Effector CD8-positive, alpha-beta T cell (primary cell): ENCODE measurements at places on chromosomes 16 and 17.
A peak's percentile ranks its signal among the peaks of the same experiment; 100 is the strongest.

DNA sequence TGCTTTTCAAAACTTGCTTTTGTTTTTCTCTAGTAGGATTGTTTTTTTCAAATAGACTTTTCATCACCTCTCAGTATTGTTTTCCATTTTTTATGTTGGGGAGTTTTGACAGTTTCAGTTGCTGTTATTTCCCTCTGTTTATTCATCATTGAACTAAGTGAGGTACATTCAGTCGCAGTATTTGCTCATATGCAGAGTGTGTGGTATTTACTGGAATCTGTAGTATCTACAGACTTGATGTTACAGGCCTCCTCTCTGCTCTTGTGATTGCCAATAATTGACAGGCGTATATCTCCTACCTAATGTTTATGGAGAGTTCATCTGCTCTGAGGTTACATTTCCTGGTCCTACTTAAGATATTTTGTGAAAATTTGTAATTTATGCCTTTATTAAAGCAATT is 49.6 kb downstream of the COX10 start:
- no peak for DNase-seq

- no peak for DNase-seq
These were observed 144.0 kb downstream of the SOX9 start for GRCh38 chr17:72264682-72265405.

DNA sequence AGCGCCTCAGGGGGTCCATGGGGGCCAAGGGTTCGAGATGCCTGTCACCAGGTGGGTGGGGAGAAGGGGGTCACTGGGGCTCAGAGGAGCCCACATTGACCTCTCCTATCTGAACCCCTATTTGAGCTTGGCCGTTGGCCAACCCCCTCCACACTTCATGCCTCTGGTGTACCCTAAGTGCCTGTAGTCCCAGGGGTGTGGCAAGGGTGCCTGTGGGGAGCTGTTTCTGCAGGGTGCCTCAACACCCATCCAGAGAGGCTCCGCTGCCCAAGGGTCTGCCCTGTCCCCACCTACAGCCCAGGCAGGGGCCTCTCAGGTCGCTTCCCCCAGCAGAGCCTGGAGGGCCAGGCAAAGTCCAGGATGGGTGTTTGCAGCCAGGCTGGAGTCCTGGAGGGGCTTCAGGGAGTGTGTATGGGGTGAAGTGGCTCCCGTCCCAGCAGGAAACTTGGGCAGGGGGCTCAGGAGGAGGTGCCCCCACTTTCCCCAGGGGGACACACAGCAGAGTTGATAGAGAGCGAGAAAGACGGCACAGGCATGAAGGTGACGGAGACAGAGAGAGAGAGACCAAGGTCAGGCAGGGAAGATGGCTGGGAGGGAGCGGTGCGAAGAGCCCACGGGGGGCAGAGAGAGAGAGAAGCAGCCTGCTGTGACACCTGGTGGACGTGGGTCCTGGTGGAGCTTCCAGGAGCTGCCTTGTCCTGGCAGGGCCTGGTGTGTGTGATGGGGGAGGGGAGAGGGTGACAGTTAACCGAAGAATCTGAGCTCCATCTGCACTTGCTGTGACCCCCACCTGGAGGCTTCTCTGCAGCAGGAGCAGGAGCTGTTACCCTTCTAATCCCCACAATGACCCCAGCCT is at the start of gene SEPTIN12:
Gene SEPTIN12 (minus strand): TSS at position 719 of the 856 bp plus-strand sequence. CDS start 700 bp downstream, at position 19.
- no peak for DNase-seq

DNA sequence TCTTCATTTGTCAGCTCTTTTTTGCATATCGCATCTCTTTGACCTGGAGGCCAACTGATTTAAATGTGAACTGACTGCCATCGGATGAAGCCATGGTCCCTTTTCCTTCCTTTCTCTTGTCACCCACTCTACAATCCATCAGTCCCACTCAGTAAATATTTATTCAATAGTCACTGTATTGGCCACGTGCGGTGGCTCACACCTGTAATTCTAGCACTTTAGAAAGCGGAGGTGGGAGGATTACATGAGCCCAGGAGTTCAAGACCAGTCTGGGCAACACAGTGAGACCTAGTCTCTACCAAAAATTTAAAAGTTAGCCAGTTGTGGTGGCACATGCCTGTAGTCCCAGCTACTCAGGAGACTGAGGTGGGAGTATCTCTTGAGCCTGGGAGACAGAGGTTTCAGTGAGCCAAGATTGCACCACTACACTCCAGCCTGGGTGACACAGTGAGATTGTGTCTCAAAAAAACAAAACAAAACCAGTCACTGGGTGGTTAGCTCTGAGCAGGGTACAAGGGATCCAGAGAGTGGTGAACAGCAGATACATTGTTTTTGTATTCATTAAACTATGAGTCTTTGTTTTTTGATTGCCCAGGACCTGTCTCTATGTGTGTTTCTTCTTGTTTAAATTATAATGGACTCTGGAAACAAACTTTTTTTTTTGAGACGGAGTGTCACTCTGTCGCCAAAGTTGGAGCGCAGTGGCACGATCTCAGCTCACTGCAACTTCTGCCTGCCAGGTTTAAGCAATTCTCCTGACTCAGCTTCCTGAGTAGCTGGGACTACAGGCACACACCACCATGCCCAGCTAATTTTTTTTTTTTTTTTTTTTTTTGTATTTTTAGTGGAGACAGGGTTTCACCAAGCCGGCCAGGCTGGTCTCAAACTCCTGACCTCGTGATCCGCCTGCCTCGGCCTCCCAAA is 6.9 kb downstream of the PHAF1 start:
- no peak for DNase-seq

DNA sequence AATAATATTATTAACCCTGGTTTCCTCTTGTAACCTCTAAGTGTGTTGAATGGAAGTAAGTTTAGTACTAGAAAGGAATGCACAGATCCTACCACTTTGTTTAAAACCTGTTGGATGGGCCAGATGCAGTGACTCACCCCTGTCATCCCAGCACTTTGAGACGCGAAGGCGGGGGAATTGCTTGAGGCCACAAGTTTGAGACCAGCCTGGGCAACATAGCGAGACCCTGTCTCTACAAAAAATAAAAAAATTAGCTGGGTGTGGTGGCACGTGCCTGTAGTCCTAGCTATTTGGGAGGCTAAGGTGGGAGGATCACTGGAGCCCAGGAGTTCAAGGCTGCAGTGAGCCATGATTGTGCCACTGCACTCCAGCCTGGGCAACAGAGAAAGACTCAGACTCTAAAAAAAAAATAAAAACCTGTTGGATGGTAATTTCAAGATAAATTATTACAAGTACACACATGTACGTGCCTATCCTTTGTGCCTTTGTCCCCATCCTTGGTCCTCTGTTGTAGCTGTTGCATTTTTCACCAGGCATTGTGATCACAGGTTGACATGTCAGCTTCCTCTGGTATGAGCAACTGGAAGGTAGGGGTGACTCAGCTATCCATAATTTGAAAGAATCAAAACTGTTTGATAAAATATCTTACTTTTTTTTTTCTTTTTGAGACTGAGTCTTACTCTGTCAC is 30.7 kb upstream of the METTL9 start:
- DNase-seq: no peak

- DNase-seq: no peak
These were observed 178.8 kb upstream of the PSMD7 start for GRCh38 chr16:74117798-74118197.

DNA sequence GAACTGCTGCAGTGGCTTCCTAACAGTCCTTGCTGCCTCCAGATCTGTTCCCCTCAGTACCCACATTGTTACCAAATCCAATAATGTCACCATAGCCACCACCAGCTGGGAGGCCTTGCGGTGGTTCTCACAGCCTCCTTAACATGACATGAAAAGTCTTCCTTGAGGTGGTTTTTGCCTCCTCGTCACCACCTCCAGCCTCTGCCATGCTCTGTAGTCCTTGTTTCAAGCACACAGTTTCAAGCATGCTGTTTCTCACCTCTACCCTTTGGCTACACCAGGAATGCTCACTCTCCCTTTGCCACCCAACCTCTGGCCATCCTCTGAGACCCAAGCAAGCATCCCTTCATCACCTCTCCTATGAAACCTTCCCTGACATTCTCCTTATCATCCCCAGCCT is 47.2 kb downstream of the DNAH9 start:
- DNase-seq: no peak

GRCh38 chr16:73389085-73389484 is 341.2 kb upstream of the ZFHX3 start:
- no peak for DNase-seq

DNA sequence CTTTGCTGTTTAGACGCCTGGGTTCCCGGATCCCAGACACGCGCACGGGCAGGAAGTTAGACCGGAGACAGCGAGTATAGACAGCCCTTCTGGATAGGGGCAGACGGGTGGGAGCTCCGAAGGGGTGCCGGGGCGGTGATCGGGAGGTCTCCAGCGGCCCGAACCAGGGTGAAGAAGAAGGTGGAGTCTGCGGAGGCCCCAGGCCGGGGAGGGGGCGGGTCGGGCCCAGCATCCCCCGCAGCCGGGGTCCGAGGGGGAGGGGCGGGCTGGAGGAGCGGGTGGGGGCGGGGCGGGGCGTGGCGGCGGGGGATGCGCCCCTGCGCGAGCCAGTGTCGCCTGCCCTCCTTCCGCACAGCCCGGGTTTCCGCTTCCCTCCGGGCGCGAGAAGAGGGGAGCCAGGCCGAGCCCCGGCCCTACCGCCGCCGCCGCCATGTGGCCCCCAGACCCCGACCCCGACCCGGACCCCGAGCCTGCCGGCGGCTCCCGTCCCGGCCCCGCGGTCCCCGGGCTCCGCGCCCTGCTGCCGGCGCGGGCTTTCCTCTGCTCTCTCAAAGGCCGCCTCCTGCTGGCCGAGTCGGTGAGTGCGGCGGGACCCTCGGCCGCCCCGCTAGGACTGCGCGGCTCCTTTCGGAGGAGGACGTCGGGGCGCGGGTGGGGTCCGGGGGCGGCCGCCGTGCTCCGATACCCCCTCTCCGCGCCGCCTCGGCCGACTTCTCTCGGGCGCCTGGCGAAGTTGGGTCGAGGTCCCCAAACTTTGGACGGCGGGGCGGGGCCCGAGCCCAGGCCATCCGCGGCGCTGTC is at the start of gene CMTM3:
Gene CMTM3 (plus strand): TSS at position 329 of the 801 bp plus-strand sequence. CDS start 102 bp downstream, at position 431.
- peak; percentile 58 for DNase-seq

DNA sequence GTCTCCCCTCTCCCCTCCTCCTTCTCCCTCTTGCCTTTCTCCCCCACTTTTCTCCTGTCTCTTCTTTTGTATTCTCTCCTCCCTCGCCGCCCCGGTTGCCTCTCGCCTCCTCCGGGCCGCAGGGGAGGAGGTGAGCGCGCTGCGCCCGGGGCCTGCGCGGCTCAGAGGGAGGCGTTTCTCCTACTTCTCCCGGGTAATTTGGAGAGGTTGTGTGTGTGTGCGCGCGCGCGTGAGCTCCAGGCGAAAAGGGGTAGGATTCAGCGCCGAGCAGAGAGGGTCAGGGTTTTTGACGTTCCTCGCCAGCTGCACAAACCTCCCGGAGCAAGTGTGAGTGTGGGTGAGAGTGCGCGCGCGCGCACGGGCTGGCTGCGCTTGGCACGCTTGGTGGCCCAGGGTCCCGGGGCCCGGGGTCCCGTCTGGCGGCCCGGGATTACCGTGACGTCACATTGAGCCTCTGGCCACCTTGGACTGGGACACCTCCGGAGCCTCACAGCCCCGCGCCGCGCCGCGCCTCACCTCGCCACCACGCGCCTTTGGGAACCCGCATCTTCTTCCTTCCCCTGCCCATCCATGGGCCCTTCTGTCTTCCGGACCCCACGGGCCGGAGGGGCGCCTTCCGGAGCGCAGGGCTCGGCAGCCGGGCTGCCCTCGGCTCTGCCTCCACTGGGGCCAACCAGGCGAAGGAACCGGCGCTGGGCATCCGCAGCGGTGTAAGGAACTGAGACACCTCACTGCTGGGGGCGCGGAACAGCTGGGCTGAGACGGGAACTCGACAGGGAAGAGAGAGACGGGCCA is 479 bp downstream of the IRX6 start:
- no peak for DNase-seq

- DNase-seq: no peak
These were observed 7.1 kb downstream of the MINK1 start for GRCh38 chr17:4839965-4840892.

DNA sequence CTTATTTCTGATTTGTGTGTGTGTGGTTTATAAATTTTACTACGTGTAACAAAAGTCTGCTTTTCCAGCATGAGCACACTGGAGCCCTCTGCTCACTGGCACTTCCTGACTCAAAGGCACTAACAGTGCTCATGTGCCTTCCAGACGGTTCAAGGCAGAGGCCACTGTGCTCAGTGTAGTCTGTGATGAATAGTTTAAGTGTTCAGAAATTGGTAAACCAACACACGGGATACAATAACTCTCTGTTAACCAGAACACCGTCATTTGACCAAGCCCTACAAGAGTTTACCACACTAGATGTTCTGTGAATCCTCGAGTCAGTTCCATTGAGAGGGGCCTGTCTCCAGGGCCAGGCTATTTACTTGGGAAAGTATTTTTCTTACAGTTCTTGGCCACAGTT is 191.9 kb downstream of the MRTFB start:
- no peak for DNase-seq

DNA sequence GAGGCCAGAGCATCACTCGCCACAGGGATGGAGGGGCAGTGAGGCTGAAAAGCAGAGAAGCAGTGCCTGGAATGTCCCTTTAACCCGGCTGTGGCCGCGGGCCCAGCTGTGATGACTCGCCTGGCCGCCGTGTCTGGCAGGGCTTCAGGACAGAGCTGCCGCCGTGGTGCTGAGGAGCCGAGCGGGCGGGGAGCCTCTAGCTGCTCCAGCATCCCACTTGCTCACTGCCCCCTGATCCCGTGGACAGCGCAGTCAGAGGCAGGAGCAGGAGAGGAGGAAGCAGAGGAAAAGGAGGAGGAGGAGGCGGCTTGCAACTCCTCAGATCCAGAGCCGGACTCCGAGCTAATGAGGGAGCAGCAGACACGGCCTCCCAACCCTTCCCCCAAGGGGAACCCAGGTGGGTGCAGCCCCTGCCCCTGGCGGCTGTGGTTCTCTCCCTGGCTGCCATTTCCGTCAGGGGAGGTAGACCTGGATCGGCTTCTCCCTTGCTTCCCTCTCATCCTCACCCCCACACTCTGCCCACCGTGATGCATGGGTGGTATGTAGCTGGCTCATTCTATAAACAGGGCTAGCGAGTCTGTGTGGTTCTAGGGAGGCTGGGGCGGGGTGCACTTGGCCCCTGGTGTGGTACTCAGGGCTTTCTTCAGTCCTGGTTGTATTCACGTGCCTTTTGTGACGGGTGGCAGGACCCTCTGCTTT is 165.7 kb downstream of the CMIP start:
- no peak for DNase-seq

DNA sequence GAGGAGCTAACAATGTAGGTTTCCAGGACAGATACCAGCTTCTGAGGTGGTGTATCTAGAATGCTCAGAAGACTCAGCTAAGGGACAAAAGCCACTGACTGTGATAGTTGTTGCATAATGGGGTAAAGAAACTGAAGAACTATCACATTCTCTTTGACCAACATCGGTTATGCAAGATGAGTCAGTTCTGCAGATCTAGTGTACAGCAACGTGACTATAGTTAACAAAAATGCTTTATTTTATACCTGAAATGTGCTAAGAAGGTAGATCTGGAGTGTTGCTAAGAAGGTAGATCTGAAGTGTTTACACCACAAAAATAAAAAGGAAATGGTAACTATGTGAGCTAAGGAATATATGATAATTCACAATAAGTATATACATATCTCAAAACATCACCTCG is 2.5 kb downstream of the KRTAP9-6 start:
- DNase-seq: no peak

DNA sequence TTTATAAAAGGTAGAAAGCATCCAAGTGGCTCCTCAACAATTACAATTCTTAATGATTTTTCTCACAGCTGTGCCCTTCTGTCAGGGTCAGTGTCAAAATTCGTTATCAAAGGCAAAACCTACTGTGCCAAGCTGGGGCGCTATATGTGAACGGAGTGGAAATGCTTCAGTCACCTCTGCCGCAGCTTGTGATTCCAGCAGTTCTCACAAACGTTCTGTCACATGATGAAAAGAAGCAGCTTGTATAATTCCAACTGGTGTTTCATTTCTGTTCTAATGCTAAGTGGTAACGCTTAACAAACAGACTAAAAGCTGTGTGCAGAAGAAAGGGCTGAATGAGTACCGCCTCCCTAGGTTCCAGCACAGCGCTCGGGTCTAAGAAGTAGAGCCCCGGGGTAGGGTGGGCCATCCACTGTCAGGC is 14.2 kb downstream of the PLD6 start:
- DNase-seq: no peak
